ENCODE measurements at places on chromosomes 16 and 17.

DNA sequence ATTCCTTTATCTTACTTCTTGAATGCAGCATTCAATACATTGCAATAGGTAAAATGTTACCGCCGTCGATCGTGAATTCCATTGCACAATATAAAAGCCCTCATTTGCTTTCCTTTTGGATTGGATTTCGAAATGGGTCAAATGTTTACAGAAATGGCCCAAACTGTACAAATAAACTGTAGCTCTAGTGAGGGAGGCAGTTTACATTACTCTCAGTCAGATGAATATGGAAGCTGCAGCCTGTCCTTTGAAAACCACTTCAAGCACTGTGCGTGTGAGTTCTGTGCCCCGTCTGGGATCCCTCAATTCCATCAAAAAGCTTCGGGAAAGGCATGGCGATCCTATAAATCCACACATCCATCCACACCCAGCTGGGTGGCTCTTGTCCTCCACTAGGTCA, 258.6 kb upstream of the FOXF1 start:
- DNase-seq = no peak

DNA sequence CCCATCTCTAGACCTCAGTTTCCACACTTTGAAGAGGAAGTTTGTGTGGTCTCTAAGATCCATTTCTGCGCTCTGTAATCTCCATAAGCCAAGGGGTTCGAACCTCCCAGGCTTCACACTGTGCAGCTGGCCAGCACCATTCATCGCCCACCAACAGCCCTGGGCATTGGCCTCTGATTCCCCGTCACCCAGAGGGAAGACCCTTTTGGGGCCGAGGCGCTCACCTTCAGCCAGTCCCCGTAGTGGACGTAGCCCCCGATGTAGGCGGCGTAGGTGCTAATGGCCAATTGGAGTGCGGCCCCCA, 678 bp downstream of the TMEM101 start:
- DNase-seq = no peak

DNA sequence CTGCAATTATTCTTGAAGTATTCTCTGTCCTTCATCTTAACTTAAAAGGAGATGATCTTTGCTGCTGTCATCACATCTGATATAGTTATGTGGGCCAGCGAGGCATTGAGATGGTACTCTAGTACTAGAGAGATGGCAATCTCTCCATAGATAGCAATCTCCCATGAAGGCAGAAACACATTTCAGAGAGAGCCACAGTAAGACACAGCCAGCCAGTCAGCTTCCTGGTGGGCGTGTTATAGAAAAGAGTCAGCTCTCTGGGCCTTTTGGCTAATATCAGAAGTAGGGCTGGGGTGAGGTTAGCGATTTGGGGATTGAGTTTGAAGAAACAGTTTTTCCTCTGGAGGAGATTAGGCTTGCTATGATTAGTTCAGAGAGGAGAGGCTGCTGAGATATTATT, 22.6 kb upstream of the EFCAB13 start:
- no peak for DNase-seq

DNA sequence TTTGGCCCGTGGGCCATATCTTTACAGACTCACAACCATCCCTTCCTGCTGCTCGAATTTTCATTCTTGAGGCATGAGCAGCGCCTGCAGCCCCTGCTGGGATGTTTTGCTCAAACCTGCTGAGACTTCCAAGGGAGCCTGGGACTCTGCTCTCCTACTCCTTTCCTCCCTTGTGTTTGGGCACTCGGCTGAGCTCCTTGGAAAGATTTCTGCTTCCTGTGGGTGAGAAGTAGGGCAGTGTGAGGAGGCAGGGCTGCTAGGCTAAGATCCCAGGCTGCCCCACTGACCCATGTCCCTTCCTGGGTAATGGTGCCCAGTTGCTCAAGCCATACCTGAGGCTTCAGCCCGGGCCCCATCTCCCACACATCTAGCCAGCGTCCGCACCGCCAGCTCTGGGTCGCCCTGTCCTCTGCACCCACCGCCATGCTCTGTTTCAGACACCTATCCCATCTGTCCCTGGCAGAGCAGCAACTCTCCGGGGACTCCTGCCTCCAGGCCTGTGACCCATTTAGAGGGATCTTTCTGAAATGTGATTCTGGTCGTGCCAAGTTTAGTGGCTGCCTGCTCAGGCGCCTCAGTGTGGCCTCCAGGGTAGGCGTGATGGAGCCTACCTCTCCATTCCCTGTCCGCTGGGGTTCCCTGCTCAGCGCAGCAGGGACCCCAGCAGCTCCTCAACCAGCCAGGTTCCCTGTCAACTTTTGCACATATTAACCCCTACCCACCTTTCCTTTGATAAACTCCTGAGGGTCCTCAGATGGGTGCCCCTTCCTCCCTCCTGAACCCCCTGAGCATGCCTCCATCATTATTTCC, 190.1 kb downstream of the CCDC182 start:
- no peak for DNase-seq

GRCh38 chr16:70508752-70509151, 14.6 kb downstream of the COG4 start:
- DNase-seq = no peak

DNA sequence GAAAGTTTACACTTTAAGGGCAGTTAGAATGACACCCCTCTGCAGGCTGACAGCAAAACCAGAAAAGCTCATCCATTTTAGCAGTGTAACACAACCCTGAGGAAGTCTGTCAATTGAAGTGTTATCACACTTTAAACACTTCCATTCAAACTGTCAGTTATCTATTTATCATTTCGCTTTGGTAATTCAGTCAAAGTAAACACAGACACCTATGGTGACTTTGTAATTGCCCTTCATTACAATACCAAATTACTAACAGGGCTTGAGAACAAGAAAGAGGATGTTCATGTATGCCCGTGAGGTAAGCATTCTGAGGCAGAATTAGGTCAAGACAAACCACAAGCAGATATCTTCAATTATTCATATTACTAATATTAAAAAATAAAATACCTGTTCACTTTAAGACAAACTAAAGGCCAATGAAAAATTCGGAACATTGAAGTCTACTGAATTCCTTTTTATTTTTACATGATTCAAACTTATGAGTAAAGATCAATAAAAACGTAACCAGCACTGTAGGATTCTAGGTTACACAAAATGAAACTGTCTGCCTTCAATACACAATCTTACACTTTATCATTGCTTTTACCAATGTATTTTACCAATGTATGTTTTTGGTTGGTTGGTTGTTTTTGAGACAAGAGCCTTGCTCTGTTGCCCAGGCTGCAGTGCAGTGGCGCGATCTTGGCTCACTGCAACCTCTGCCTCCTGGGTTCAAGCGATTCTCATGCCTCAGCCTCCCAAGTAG, 57.1 kb downstream of the BRIP1 start:
- DNase-seq = no peak

DNA sequence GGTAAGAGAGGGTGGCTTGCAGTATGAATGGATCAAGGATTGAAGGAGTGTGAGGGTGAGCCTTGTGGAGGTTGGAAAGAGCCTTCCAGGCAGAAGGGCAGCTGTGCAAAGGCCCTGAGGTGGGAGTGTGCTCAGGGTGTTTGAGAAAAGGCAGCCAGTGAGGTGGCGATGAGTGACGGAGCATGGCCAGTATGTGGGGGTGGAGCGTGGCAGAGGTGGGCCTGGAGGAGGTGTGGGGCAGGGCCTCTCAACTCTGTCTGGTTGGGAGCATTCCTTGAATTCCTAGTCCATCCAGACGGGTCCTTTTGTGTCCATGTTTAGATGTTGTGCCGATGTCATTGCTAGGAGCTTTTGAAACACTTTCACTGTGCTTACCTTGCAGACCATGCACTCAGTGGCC, 51.3 kb downstream of the EPN2 start:
- no peak for DNase-seq

Data from cortex of kidney (tissue), 1 donor.